RPMI7951 (cell line): ENCODE measurements at places on chromosomes 5 and 9. TPM values are rescaled to one million over a fixed set of nuclear protein-coding genes. Genes with fewer than 3 reads are reported as not detected.

DNA sequence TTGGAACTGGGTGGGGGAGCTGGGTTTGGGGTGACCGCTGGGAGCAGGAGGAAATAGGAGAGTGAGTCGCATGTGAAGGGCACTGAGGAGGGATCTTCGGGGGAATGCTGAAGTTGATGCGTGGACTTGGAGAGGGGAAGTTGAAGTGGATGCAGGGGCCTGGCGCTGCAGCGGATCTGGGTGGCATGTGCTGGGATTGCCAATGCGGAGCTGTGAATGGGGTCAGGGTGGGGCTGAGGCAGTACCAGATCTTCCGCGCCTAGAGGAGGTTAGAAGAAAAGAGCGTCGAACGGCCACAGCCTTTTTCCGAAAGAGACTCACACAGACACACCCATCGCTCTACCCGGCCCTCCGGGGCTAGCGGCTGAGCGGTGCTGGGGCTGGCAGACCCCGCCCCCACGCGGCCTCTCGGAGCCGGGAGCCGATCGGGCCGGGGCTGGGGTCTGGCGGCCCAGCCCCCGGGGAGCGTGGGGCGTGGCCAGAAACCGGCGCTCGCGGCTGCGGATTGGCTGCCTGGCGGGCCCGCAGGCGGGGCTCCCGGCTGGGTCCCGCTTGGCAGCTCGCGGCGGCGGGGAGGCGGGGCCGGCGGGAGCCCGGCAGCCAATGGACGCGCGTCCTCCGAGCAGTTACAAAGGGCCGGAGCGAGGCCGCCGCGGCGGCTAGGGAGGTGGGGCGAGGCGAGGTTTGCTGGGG, at the start of gene TGFBR1:
Gene TGFBR1 (plus strand): TSS at position 655 of the 693 bp plus-strand sequence. CDS start 93 bp downstream, outside the sequence.
- peak; percentile 93 for DNase-seq

DNA sequence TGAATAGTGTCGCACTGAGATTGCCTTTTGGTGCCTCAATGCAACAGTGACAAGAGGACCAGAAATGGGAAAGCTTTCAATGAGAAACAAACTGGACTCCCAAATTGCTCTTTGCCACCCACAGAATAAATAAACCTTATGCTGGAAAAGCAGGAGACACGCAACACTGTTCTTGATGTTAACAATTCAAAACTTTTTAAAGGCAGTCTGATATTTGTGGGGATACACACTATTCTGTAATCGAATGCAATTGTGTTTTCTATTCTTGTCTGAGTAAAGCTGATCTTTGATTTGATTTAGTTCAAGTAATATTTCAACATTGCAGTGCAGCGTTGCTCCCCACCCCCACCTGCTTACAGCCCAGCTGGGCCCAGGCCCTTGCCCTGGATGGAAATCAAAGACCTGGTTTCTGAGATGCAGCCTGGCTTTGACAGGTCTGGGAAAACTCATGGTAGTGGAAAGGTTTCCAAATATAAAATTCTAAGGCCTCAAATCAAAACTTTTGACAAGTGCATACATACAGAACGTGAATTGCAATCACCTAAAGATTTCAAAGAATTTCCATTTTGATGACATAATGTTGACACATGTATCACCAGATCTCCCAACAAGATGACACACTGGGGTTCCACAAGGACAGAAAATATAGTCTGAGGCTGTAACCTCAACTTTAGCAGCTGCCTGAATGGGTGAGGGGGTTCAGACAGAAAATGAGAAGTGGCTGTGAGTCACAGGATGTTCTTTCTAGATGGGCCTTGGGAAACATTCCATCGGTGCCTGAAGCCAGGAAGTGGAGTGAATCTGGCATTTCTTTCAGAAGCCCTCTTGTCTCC, 55.1 kb downstream of the ABCA1 start:
- DNase-seq: peak; percentile 100

- DNase-seq: no peak
Observed at GRCh38 chr9:98162613-98163012, 29.8 kb downstream of the CORO2A start.

DNA sequence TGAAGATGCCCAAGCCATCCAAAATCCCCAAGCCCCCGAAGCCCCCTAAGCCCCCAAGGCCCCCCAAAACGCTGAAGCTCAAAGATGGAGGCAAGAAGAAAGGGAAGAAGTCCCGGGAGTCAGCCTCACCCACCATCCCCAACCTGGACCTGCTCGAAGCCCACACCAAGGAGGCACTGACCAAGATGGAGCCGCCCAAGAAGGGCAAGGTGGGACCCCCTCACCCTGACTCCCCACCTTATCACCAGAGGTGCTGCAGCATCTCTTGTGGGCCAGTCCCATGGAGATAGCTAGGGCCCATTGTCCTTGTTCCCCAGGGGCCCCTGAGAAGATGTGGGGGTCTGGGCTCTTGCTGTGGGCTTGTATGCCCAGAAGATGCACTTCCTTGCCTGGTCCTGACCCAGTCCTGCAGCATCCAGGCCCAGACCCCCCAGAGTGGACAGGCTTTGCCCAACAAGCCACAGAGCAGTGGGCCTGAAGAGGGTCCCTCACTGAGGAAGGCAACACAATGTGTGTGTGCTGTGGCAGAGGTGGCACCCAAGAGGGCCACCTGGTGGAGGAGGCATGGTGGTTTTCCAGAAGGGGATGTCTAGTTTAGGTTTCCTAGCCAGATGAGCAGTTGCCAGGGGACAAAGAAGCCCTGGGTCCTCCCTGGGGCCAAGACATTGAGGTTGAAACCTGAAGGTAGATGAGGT, 84.1 kb downstream of the PHF2 start:
- DNase-seq: no peak

GRCh38 chr5:78328585-78329173, 31.7 kb upstream of the SCAMP1 start:
- peak; percentile 25 for DNase-seq

Gene PHF24
- total RNA-seq: not detected in 2 replicates
